ENCODE measurements at places on chromosomes 11 and 22. TPM values are rescaled to one million over a fixed set of nuclear protein-coding genes. Genes with fewer than 3 reads are reported as not detected.

GRCh38 chr11:117459979-117460300 lies 132.3 kb downstream of the CEP164 start:
- no peak for DNase-seq

GRCh38 chr11:116823031-116823843 lies at the start of gene APOA4:
APOA4 (minus strand) TSS chr11:116823304; CDS start chr11:116823191, 113 bp downstream.
- DNase-seq, result no peak

GRCh38 chr11:3049430-3050243 lies 7.6 kb downstream of the CARS1 start:
- peak; percentile 62 for DNase-seq

DNA sequence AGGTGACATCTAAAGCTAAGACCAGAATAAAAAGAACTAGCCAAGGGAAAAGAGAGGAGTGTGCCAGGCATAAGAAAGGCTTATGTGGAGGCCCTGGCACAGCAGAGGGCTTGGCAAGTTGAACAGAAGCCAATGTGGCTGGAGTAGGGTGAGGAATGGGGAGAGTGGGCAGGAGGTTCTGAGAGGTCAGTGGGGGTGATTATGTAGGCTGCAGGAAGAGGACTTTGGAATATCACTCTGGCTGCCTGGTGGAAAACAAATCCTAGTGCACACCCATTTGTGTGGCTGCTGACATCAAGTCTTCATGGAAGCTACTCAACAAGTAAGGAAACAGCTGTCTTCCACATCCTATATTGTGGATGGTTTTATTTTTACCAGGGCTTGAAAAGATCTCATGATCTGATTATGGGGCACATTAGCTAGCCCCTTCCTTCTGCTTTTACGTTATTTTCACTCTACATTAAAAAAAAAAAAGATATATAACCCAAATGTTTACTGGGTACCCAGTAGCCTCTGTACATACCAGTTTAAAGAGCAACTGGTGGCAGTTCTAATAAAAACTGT lies 3.4 kb downstream of the MRPL16 start:
- no peak for DNase-seq

DNA sequence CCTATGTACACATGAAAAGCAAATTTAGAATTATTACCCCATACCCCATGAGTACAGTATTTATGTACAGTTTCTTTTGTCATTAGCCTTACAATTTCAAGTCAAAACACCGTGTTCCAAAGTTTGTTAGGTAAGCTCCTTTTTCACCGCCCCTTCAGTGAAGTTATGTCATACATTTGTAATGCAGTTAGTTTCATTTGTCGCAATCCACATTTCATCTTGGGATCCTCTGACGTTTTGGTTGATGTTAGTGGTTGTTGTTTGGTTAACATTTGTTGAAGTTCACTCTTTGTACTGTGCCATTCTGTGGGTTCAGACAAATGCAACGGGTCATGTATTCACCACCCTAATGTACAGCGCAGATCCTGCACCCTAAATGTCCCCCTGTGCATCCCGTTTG lies 45.2 kb downstream of the ARHGEF12 start:
- DNase-seq, result no peak

Gene RBMXL2
- not detected for total RNA-seq

Gene MYBPC3
- not detected for total RNA-seq

Gene PHLDA2
- total RNA-seq, result 1.9 TPM

Gene KCNJ1
- not detected for total RNA-seq
